SHP77 treated with DMSO at 0.1 percent for 48 hours (cell line): ENCODE measurements at places on chromosomes 3 and 15.
A peak's percentile ranks its signal among the peaks of the same experiment; 100 is the strongest.

DNA sequence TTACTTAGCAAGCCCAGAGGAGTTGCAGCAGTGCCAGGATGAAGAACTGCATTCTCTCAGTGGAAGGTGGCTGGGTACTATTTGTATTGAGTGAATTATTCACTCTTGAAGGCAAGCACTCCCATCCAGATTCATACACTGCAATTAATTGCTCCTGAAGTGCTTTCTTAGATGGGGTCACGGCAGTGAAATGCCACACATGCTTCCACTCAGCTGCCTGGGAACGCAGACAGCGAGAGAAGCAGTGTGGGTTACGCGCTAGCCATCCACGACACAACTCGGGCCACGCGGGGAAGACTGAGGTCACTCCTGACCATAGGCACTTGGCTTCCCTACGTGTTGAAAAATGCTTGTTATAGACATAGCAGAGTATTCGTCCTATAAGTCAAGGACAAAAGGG, 30.8 kb upstream of the LMCD1 start:
- DNase-seq: no peak

- DNase-seq: no peak
These were observed 33.8 kb downstream of the SCAP start for GRCh38 chr3:47441796-47442551.

GRCh38 chr3:14423963-14424362, 21.6 kb downstream of the SLC6A6 start:
- no peak for DNase-seq

DNA sequence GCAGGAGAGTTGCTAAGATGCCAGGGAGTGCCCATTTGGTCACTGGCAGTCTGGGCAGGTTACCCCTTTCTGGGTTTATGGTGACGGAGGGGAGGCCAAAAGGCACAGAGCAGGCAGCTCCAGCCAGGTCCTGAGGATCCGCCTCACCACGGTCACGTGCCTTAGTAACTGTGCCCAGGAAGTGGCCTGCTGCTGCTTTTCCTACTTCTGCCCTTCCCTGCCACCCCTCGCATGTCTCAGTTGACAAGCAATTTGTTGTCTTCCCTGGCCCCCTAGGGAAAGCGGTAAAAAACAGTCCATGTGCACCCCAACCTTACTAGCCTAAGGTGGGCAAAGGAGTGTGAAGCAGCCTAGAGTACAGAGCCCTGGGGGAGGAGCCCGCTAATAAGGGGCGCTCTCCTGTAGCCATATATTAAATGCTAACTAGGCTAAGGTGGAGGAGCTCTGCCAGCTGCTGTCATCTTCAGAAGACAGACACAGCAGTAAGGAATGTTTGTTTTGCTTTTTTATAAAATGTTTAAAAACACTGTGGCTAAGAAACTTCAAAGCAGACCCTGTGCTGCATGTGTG, 9.1 kb upstream of the LIPH start:
- DNase-seq: no peak

GRCh38 chr3:49910409-49911123, 6.9 kb upstream of the MST1R start:
- DNase-seq: no peak

DNA sequence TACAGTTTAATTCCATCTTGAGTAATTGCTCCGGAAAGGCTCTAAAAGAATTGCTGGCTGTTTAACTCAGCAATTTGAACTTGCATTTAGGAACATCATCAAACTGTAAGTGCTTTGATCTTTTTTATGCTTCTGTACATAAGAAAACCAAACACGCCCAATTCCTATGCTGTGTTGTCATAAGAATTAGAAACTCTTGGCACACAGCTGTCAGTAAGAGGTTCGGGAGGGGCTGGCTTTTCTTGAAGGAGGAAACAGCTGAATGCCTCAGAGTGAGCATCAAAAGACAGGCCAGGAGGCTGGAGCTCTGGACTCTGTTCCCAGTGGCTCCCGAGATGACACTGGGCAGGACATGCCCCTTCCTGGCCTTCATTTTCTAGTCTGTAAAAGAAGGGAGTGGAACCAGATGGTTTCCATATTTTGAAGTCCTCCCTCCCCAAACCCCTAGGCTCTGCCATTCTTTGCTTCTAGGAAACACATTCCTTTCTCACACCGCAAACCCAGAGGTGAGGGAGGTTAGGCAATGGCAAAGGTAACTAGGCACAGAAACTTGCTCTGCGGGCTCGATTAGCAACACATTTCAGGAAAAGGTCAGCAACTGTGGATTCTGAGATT, 73.7 kb upstream of the DLG1 start:
- no peak for DNase-seq

DNA sequence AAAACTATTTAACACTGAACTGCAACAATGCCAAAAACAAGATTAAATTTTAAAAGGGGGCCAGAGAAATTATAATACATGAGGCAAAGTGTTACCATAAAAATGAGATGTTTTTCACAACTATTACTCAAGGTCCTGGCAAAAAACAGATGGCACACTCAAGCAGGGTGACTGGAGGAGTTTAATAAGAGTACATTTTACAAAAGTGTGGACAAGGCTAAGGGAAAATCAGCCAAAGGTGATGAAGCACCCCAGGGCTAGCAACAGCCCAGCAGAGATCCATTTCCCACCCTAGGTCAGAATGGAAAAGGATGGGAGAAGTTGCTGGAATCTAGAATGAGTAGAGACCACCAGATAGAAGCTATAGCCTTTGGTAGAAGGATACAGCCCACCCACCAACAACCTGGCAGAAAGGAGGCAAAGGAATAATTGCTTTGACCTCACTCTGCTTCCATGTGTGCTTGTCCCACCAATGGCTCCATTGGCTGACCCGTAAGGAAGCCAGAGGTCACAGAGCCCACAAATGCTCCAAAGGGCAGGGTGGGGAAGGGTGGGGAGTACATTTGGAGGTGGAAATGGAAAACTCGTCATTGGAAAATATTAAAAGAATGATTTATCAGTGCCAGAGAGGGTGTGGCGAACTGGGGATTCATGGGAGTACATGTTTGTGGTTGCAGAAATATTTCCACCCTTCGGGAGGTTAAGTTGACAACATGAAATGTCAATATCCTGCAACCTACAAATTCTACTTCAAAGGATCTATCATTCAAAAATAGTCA, 161.0 kb upstream of the UBE2E2 start:
- DNase-seq: no peak

DNA sequence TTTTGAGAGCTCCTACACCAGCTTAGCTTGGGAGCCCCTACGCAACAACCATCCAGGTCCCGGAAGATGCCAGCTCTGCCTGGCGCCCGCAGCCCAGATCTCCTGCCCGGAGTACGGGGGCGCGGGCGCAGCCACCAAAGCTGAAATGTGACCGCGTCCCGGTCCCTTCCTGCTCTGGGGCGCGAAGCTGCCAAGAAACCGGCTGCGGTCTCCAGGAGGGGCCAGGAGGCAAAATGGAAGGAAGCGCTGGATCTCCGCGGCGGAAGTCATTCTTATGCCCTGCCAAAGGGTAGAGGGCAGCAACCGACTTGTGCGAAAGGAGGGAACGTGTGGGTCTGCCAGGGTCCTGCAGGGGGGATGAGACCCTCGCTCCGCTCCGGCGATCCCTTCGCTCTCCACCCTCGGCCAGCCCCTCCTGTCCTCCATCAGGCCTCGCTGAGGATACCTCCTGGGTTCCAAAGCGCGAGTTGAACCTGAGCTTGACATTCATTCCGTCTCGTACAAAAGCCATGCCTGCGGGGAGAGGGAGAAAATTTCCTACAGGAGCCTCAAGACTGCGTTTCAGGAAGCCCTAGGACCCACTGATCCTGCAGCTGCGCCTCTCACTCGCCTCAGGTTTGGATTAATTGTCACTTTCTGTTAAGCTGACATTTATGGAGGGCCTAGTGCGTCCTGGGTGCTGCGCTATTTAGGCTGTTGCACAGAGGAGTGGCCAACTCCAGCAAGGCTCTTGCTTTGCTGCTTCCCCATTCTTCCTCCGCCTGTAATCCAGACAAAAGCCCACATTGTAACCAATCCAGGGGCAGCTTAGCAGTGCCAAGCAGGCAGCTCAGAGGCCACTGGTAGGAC, 98.3 kb upstream of the VGLL3 start:
- no peak for DNase-seq

DNA sequence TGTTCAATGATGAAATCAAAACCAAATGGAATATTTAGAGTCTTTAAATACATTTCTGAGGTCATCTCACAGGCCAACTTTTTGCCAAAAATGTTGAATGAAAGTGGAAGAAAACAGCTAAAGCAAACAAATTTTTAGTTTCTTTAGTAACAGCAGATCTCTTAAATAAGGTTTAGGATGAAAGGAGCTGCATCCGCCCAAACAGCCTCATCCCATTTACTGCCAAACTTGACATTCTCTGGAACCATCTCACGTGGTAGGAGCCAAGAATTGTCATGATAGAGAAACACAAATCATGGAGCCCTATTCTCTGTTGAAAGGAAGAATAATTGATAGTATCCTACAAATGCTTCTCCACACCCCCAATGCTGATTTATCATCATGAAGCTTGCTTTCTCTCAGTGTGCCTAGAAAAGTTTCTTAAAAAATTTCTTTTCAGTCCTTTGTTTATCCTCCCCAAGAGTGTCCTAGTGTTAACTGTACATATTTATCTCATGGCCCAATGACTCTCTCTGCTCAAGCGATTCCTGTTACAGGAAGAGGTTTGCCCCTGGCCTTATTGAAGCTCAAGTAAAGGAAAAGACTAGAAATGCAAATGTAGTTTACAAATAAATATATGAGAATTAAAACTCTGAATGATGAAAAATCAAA, 23.4 kb downstream of the SLC9A9 start:
- DNase-seq: no peak

DNA sequence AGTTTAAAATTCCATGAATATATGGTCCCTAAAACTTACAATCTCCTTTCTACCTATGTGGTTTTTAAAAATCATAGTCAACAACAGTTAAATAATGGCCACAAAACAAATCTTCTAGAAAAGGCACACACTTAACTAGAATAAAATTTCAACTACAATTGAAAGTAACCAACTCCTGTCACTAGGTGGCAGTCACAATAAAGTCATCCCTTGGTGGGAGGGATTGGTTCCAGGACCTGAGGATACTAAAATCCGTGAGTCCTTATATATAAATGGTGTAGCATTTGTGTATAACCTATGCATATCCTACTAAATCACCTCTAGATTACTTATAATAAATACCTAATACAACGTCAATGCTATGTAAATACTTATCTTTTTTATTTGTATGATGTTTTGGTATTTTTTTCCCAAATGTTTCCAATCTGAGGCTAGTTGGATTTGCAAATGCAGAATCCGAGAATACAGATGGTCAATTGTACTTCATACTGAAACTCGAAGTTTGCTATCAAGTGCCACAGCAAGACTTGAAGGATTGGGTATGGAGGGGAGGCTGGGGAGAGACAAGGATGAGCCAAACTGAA, 172.6 kb downstream of the FMN1 start:
- peak; percentile 60 for DNase-seq

- no peak for DNase-seq
These were observed 3.5 kb upstream of the XXYLT1 start for GRCh38 chr3:195274259-195274966.

DNA sequence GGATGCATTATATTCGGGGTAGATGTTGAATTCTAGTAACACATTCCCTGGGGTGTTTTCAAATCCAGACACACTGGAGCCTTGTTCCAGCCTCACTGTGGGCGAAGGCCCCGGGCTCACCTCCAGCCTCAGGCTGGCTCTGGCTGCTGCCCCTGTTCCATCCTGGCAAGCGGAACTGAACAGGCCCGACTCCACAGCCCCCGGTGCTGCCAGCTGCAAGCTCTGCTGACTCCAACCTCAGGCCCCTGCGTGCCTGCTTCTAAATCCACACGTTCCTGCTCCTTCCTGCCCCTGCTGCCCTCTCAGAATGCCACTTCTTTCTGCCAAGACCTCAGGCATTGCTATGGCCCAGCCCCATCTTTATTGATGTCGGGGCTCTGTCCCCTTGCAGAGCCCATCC, 90.6 kb downstream of the LIPC start:
- DNase-seq: no peak

DNA sequence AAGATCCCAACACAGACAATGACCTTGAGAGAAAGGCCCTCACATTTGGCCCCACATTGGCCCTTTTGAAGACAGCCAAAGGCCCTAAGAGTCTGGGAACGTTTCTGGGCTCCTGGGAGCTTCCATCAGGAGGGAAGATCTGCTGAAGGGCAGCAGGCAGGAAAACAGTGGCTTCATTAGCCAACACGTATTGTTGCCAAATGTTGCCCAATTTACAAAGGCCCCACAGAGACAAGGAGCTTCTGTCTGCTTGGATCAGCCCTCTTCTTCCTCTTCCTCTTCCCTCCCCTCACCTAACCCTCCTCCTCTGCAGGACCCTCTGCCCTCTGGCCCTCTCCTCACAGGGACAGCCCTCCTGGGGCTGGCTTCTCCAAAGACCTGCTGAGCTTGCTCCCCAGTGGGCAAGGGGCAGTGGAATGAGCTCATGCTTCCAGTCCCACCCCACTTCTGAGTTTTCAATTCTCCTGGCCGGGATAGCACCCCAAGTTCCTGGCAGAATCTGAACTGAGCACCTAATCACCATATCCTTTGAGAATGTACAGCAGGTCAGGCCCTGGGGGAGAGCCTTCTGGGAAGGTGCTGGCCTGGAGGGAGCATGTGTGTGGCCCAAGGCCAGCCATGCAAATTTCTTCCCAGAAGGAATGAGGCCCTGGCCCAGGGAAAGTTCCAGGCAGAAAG, 5.1 kb upstream of the LTF start:
- no peak for DNase-seq

- no peak for DNase-seq
These were observed 216.6 kb downstream of the XXYLT1 start for GRCh38 chr3:195054311-195054710.

GRCh38 chr15:51499379-51499976, 123.1 kb downstream of the DMXL2 start:
- peak; percentile 3 for DNase-seq

DNA sequence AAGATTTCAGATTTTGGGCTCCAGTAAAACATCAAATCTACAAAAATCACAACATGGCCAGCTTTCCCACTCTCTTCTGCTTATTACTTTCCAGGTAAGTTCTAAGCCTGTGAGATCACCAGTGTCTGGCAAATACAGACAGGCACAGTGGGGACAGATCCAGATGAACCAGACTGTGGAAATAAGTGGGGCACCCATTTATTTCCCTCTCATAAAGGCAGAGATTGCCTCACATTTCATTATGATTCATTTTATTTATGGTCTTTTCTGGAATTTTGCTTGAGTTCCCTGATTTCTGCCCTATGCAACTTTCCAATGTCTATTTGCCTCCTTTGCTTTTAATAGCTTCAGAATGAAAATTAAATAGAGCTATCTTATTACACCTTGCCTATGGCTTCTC, 66.8 kb downstream of the GREM1 start:
- DNase-seq: no peak

DNA sequence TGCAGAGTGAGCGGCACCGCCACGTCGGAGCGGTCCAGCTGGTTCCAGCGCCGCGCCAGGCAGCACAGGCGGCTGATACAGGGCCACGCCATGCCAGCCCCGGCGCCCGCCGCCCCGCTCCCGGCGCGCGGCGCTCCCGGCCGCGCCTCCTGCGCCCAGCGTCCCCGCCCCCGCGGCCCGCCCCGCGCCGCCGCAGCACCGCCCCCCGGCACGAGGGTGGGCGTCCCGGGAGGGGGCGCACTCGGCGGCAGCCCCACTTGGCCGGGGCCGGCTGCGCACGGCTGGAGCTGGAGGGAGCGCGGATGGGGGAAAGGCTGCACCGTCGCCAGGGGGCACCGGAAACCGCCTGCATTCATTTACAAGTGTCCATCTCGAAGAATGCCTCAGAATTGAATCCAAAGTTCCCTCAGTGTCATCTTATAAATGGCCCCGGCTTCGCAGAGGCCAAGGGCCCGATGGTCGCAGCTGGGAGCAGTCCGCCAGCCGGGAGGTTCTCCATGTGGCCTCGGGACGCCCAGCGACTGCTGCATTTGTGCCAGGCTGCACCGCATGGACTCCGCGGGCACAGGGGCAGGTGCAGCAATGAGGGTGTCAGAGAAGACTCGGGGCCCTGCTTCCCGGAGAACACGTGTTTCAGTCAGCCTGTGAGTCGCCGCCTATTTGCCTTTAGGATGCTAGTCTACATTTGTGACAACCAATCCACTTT, at the start of gene MAP6D1:
Gene MAP6D1, minus strand, starts transcription at position 122 of the 706 bp plus-strand sequence. Its CDS starts 30 bp downstream, at position 92.
- peak; percentile 78 for DNase-seq
